Fibroblast of villous mesenchyme (primary cell): ENCODE measurements at places on chromosomes 5 and 9. TPM values are rescaled to one million over a fixed set of nuclear protein-coding genes. Genes with fewer than 3 reads are reported as not detected.

The GZMA gene
- total RNA-seq = not detected in 2 replicates

GRCh38 chr9:136297016-136297691, 6.7 kb downstream of the CCDC187 start:
- DNase-seq = no peak

DNA sequence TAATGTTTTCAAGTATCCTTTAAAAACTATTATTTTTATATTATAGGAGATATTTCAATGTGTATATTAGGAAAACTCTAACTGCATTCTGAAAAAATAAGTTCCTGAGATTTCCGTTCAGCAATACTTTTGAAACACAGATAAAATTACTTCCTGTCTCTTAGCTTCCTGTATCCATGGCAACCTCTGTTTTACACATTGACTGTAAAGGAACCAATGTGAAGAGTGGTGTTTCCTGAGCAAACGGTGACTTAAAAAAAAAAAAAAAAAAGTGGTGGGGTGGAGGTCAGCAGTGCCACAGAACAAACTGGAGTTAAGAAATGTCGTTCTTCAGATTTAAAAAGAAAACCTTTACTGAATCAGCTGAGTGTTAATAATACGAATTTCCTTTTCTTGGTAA, at the start of gene LRRC70:
Gene LRRC70, plus strand, starts transcription at position 280 of the 400 bp plus-strand sequence. CDS start 620 bp downstream, outside the sequence.
- DNase-seq = peak; percentile 75

The ARHGEF28 gene
- 34.1 and 40.2 TPM in 2 replicates for total RNA-seq

The LIX1 gene
- under 0.01 TPM in 1 of 2 replicates, not detected in the other for total RNA-seq

DNA sequence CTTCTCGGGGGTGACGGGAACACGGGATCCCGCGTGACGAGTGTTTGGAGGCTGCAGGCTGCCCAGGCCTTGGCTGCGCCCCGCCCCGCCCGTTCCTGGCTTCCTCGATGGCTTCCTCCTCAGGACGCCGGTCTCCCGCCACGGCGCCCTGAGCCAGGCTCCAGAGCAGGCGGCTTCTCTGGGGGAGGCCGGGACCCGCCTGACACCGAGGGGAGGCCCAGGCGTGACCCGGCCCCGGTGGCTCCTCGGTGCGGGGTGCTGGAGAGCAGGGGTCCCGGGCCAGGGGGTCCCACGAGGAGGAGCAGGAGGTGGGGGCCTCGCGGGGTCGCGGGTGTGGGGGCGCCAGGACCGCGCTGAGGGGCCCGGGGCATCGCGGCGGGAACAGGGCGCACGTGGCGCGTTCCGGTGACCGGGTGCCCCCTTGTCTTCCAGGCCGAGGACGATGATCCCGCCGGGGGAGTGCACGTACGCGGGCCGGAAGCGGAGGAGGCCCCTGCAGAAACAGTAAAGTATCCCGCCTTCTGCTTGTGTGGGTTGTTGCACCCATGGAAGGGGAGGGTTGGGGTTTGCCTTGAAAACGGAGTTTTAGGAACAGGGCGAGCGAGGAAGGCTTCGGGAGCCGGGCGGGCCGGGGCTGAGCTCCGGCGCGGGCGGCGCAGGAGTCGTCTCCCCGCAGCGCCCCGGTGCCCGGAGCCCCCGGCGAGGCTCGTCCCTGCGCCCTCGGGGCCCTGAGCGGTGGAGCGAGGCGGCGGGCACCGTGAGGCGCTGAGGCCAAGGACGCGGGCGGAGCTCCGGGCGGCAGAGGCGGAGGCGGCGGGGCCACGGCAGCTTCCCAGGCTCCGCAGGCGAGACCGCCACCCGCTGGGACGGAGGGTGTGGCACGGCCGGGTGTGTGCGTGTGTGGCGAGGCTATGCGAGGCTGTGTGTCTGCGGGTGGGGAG, 22.2 kb downstream of the AHRR start:
- DNase-seq = peak; percentile 69
